ENCODE measurements at places on chromosomes 12 and 14.

DNA sequence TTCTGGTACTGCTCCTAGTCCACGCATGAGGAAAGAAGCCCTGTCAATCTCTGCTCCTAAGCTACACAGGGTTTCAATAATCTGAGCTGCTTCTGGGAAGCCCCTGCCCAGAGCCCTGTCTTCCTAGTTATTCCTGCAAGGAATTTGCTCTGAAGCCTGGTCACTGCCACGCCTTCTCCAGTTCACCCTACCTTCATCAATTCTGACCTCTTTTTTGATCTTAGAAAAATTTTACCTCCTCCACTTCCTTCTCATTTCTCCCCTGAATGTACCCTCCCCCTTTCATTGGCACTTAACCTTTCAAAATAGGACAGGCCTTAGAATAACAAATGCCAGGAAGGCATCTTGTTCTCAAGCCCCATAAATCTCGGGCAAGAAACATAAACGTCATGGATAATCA, 14.9 kb upstream of the LRRK2 start:
- H3K27me3 ChIP-seq = no peaks in the 10 kb centered on the region
- no peaks in the 10 kb centered on the region for H3K36me3 ChIP-seq
- no peak overlapping the region for H3K4me3 ChIP-seq
- no peak for DNase-seq
- H3K27ac ChIP-seq = peak overlapping the region; percentile 73
- peaks cover 18% of the 10 kb centered on the region for H3K4me1 ChIP-seq

DNA sequence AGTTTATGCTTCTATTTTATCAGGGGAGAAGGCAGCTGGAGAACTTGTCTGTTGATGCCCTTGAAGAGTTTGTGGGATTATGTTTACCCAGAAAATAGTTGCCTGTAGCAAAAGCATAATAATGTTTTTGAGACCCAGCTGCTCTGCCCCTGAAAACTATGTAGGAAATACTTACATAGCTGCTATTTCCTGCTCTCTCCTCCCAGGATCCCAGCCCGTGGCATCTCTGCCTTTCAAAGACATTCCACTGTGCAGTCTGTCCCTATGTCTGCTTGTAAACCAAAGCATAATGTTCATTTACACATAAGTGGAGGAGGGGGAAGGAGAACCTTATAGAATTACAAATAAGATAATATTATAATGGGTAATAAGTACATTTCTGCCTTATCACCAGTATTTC, 198.7 kb downstream of the SYT1 start:
- H3K27ac ChIP-seq = no peak overlapping the region
- H3K36me3 ChIP-seq = no peaks in the 10 kb centered on the region
- H3K27me3 ChIP-seq = no peaks in the 10 kb centered on the region
- no peak for DNase-seq
- no peaks in the 10 kb centered on the region for H3K4me1 ChIP-seq
- no peak overlapping the region for H3K4me3 ChIP-seq

DNA sequence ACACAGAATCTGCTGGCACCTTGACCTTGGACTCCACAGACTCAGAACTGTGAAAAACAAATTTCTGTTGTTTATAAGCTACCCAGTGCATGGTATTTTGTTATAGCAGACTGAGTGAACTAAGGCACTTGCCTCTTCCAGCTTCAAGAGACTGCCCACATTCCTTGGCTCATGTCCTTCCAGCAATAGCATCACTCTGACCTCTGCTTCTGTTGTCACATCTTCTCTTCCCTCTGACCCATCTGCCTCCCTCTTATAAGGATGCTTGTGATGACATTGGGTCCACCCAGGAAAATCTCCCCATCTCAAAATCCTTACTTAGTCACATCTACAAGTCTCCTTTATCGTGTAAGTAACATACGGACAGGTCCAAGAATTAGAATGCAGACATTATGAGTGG, 200.4 kb downstream of the PIK3C2G start:
- H3K27ac ChIP-seq = no peak overlapping the region
- no peaks in the 10 kb centered on the region for H3K36me3 ChIP-seq
- H3K27me3 ChIP-seq = no peaks in the 10 kb centered on the region

DNA sequence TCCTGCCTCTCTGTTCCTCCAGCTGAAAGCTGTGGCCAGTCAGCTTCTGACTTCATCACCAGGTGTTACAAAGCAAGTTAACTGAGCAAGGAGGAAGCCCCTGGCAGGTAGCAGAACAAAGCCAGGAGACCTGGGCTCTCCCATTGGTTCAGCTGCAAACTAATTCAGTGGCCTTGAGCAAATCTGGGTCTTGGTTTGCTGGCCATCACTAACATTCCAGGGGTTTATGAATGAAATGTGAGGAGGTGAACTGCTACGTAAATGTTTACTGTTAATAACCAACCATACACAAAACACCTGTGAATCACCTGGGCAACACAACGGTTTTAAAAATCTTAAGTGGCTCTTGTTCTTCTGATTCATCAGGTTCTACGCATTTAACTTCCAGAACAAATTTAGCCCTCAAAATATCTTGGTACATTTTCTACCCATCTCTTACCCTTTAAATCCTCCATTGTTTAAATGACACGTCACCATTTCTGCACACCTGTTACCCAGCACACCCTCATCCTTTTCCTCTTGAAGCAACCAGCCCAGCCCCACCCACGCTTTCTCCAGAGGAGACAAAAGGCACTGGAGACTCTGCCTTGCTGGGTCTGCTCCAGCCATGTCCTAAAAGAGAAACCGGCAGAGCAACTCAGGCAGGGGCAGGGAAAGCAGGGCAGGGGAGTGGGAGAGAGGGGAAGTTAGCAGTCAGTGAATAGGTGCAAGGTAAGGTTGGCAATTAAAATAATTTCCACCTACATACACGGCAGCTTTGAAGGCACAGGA, 49.3 kb upstream of the TSPAN11 start:
- no peak overlapping the region for H3K4me3 ChIP-seq
- no peak for DNase-seq
- H3K36me3 ChIP-seq = no peaks in the 10 kb centered on the region
- H3K27me3 ChIP-seq = no peaks in the 10 kb centered on the region
- H3K4me1 ChIP-seq = no peaks in the 10 kb centered on the region

- no peaks in the 10 kb centered on the region for H3K4me1 ChIP-seq
- H3K36me3 ChIP-seq = no peaks in the 10 kb centered on the region
- H3K27me3 ChIP-seq = no peaks in the 10 kb centered on the region
- no peak for DNase-seq
- H3K27ac ChIP-seq = no peak overlapping the region
These were observed 44.6 kb upstream of the FKBP4 start for GRCh38 chr12:2750185-2750584.

DNA sequence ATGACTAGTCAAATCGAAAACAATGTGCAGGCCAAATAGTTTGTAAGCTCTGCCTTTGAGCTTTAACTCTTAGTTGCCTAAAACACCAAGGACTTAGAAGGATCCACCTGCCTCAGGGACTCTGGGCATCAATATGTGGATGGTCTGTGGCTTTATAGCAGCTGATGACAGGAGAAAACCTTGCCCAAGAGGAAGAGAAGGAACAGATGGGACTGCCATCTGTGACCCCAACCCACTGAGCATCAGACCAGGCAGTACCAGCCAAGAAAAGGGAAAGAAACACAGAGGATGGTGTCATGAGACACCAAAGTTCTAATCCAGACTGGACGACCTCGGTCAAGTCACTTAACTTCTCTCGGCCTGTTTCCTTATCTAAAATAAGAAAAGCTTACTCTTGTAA, 12.7 kb downstream of the TGFB3 start:
- no peaks in the 10 kb centered on the region for H3K27me3 ChIP-seq
- peaks cover 21% of the 10 kb centered on the region for H3K36me3 ChIP-seq
- no peak for DNase-seq
- H3K27ac ChIP-seq = no peak overlapping the region
- H3K4me3 ChIP-seq = no peak overlapping the region
- H3K4me1 ChIP-seq = no peaks in the 10 kb centered on the region

GRCh38 chr12:16675438-16675837, 69.5 kb upstream of the LMO3 start:
- no peak for DNase-seq
- no peak overlapping the region for H3K27ac ChIP-seq
- H3K4me1 ChIP-seq = no peaks in the 10 kb centered on the region
- no peaks in the 10 kb centered on the region for H3K36me3 ChIP-seq
- no peak overlapping the region for H3K4me3 ChIP-seq

DNA sequence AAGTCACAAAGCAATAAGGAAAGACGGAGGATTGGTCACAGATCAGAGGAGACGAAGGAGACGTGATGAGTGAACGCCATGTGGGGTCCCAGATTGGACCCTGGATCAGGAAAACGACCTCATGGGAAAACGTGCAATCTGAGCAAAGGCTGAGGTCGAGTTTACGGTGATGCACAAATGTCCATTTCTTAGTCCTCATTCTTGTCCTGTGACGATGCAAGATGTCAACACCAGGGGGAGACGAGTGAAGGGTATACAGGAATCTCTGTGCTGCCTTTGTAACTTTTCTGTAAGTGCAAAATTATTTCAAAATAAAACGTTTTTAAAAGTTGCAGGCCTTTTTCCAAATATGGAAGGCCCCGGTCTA, 329.8 kb downstream of the MED13L start:
- peaks cover 4% of the 10 kb centered on the region for H3K36me3 ChIP-seq
- H3K4me3 ChIP-seq = no peak overlapping the region
- H3K27ac ChIP-seq = no peak overlapping the region
- H3K27me3 ChIP-seq = no peaks in the 10 kb centered on the region

DNA sequence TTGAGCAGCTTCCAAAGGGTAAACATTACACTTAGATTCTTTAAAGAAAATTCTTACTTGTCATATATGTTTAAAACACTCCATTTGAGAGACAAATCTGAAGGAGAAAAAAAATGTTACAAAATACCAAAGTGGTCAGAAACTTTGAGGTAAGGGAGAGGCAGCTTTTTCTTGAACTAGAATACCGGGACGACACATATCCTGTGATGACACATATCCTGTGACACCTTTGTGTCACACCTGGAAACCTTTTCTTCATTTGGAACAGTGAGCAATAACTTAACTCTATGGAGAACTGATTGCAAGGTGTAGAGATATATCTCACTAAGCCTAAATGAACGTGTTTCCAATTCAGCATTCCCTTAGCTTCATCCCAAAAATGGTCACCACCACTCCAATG, 4.6 kb upstream of the GRIN2B start:
- no peak for DNase-seq
- H3K27ac ChIP-seq = no peak overlapping the region
- no peaks in the 10 kb centered on the region for H3K36me3 ChIP-seq
- peaks cover 4% of the 10 kb centered on the region for H3K27me3 ChIP-seq

- H3K27me3 ChIP-seq = no peaks in the 10 kb centered on the region
- no peaks in the 10 kb centered on the region for H3K4me1 ChIP-seq
- no peak overlapping the region for H3K27ac ChIP-seq
- H3K4me3 ChIP-seq = no peak overlapping the region
- no peaks in the 10 kb centered on the region for H3K36me3 ChIP-seq
- no peak for DNase-seq
These were observed 713.9 kb upstream of the USP15 start for GRCh38 chr12:61546296-61546695.

- no peaks in the 10 kb centered on the region for H3K36me3 ChIP-seq
- H3K4me3 ChIP-seq = peak overlapping the region; percentile 17
- peak overlapping the region; percentile 48 for H3K27ac ChIP-seq
These were observed 3.0 kb downstream of the EVL start for GRCh38 chr14:100067971-100068959.

DNA sequence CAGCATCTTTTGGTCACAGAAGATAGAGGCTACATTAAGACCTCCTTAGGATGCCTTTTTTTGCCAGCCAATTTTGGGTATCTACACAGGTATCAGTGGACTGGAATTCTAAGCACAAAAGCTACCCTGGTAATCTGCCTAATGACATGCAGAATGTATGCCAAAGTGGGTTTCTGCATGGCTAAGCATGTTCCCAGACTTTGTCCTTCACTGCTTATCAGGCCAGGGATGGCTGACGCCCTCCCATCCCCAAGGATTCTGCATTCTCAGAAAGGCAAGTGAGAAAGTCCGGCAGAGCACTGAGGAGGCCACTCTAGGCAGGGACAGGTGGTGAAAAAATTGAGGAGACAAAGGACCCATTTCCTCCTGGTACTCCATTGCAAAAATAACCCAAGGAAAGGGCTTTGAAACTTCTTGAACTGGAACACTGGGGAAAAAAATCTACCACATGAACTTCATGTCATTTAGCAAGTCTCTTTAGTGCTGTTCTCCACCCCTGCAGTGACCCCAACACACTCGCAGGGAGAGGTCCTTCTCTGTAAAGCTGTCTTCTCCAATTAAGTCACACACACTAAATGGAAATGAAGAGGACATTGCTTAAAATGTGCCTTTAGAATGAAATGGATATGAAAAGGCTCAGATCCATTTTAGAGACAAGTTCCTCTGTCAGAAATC, 91.7 kb upstream of the MAX start:
- no peaks in the 10 kb centered on the region for H3K4me1 ChIP-seq
- H3K27me3 ChIP-seq = no peaks in the 10 kb centered on the region
- H3K27ac ChIP-seq = no peak overlapping the region
- no peak for DNase-seq
- no peak overlapping the region for H3K4me3 ChIP-seq
- H3K36me3 ChIP-seq = no peaks in the 10 kb centered on the region

DNA sequence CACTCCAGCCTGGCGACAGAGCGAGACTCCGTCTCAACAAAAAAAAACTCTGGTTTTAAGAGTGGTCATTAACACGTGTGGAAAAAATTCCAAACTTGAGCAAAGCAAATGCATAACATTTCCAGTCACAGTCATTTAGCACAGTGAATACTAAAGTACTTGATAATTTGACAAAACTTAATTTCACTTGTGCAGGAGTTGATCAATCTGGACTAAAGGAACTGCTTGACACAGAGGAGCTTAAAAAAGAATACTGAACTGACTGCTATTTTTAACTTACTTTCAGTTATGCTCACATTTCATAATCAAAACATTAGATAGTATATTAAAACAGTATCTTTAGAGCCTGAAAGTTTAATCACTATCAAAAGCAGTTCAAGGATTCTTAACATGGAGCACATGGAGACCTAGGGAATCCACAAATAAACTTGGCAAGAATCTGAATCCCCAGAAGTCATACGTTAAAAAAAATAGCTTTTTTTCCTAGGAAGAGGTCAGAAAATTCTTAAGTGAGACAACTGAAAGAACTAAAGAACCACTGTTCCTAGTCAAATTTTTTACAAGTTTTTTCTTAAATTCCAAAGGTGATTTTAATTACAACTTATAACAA, 7.4 kb downstream of the UBE2N start:
- no peak for DNase-seq
- no peak overlapping the region for H3K4me3 ChIP-seq
- peak overlapping the region; percentile 4 for H3K27ac ChIP-seq
- H3K4me1 ChIP-seq = peaks cover 51% of the 10 kb centered on the region
- H3K36me3 ChIP-seq = no peaks in the 10 kb centered on the region

Measured in upper lobe of left lung (tissue), 6 donors.